ENCODE measurements at places on chromosomes 7 and 10.

GRCh38 chr10:34168439-34168838, 646.7 kb downstream of the PARD3 start:
- DNase-seq = no peak

- DNase-seq = no peak
Measured at GRCh38 chr7:76262683-76263402, 39.6 kb upstream of the HSPB1 start.

DNA sequence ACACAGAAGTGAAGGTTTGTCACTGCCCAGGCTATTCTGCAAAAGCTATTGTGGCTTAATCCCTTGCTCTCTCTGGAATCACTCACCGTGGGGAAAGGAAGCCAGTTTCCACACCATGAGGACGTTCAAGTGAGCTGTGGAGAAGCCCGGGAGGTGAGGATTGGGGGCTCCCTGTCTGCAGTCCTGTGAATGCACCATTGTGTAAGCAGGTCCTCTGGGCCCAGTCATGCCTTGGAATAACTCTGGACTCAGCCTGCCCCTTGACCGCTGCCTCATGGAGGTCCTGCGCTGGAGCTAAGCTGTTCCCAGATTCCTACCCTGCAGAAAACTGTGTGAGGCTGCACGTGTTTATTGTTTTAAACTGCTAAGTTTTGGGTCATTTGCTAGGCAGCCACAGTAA, 33.5 kb downstream of the LYZL2 start:
- DNase-seq = no peak

GRCh38 chr7:128112018-128112780, 81.0 kb upstream of the LRRC4 start:
- no peak for DNase-seq

- DNase-seq = no peak
Measured at GRCh38 chr7:157801971-157802675, 465.3 kb downstream of the DNAJB6 start.

DNA sequence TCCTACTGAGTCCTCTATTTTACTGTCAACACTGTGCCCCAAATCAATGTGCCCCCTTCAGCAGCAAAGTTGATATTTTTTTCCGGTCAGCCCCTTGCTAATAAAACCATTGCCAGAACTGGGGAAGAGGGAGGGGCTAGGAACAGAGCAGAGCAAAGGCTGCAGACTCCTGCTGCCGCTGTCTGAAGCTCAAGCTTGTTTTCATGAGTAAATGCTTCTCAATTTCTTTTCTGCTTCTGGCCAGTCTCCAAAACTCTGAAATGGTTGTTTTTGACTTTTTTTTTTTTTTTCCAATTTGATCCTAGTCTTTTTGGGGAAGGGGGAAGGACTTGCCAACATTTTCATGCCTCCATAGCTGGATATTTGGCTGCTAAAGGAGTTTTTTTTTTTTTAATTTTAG, 26.7 kb upstream of the PROSER2 start:
- no peak for DNase-seq

Measured in germinal center (tissue), 1 donor.